ENCODE measurements at places on chromosomes 5 and 9.

GRCh38 chr5:68465934-68466551, 250.5 kb downstream of the PIK3R1 start:
- DNase-seq = no peak

DNA sequence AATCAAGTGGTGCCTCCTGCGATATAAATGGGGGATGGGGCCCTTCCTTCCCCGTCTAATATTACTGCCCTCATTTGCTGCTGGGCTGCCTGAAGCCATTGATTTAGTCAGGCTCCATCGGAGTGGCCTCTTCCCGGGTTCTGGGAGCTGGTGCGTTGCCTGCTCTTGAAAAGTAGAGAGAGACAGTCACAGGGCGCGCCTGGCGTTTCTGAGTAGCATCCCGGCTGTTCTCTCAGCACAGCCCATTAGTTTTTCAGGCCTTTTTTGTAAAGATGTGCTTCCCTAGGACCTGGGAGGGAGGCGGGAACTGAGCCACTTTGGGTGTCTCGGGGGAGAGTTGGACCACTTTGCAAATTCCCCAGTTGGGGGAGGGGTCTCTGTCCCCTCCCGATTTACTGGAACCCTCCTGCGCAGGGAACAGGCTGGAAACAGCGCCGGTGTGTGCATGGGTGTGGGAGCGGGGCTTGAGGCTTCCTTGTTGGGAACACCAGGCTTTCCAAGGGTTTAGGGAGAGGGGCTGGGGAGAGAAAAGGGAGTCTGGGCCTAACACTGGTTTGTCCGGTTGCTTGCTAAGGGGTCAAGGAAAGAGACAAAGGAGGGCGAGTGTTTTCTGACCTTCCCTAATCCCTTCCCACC, 4.7 kb downstream of the PRDM6 start:
- DNase-seq = peak; percentile 77

GRCh38 chr5:59673438-59674058, 220.0 kb downstream of the PDE4D start:
- peak; percentile 47 for DNase-seq

- no peak for DNase-seq
These were observed at the start of gene BTNL3 for GRCh38 chr5:180988592-180988991. BTNL3 (plus strand) TSS chr5:180988846; CDS start chr5:180989029, 183 bp downstream.

DNA sequence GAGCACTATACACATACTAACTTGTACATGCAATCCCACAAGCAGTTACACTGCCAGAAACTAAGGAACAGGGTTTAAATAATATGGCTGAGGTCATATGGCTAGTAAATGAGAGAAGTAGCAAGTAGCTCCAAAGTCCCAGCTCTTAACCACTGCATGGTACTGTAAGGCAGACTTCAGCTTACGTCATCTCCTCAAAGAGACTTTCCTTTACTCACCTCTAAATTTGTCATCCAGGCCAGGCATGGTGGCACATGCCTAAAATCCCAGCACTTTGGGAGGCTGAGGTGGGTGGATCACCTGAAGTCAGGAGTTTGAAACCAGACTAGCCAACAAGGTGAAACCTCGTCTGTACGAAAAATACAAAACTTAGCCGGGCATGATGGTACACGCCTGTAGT, 20.4 kb upstream of the SELENOP start:
- DNase-seq = no peak

GRCh38 chr5:24142341-24142740, 502.4 kb downstream of the CDH10 start:
- DNase-seq = no peak
